ENCODE measurements at places on chromosomes 7 and 10. TPM values are rescaled to one million over a fixed set of nuclear protein-coding genes. Genes with fewer than 3 reads are reported as not detected.

The EPDR1 gene
- total RNA-seq: 305 TPM

The FGL2 gene
- not detected for total RNA-seq

The AGK gene
- 31.1 TPM for total RNA-seq

The MAD1L1 gene
- total RNA-seq: 123 TPM

The VTI1A gene
- 9.7 TPM for total RNA-seq

The ZDHHC4 gene
- 103 TPM for total RNA-seq

The PRKRIP1 gene
- total RNA-seq: 26.2 TPM

The GUSB gene
- total RNA-seq: 193 TPM

The GPR26 gene
- not detected for total RNA-seq

The CDC14C gene
- total RNA-seq: not detected

The FGF8 gene
- total RNA-seq: not detected

The CTAGE15 gene
- not detected for total RNA-seq

The PDCD4 gene
- 9.4 TPM for total RNA-seq

The ASIC3 gene
- total RNA-seq: 1.6 TPM

The PDE6C gene
- not detected for total RNA-seq

The COL26A1 gene
- 1.7 TPM for total RNA-seq

The OIT3 gene
- total RNA-seq: not detected

The NRBF2 gene
- total RNA-seq: 36.5 TPM

The GIMAP5 gene
- not detected for total RNA-seq

The GOLGA7B gene
- 5.1 TPM for total RNA-seq

The SYT15B gene
- not detected for total RNA-seq

The FAM180A gene
- 0.84 TPM for total RNA-seq

The SPDYE18 gene
- total RNA-seq: not detected

The OPALIN gene
- total RNA-seq: not detected

The MYL10 gene
- not detected for total RNA-seq

The PTPRZ1 gene
- not detected for total RNA-seq

The LRRC4 gene
- not detected for total RNA-seq

The AGBL3 gene
- total RNA-seq: 0.81 TPM

The ZSCAN25 gene
- 5.3 TPM for total RNA-seq

The FKBP6 gene
- not detected for total RNA-seq

The CLDN4 gene
- total RNA-seq: 414 TPM

The SPRN gene
- not detected for total RNA-seq

The TMEM236 gene
- 0.14 TPM for total RNA-seq

The GIMAP8 gene
- total RNA-seq: not detected

The CYP3A7 gene
- not detected for total RNA-seq

The MEST gene
- total RNA-seq: 26.0 TPM

The LIPJ gene
- not detected for total RNA-seq

The LOXL4 gene
- 0.72 TPM for total RNA-seq

The LRMDA gene
- total RNA-seq: 20.3 TPM

The NEUROD6 gene
- total RNA-seq: not detected

The SPDYE6 gene
- total RNA-seq: not detected

The SMO gene
- 62.3 TPM for total RNA-seq

The TEX47 gene
- total RNA-seq: not detected

The AHR gene
- 36.1 TPM for total RNA-seq

The SUN3 gene
- total RNA-seq: not detected

The KCND2 gene
- not detected for total RNA-seq

The IKZF1 gene
- not detected for total RNA-seq

The NKX2-3 gene
- 2.5 TPM for total RNA-seq

Measured in Caki2 (cell line).